D341Med (cell line): ENCODE measurements at places on chromosomes 12 and 14.

- DNase-seq: peak; percentile 43
Measured at GRCh38 chr12:124191024-124191359, 103.9 kb upstream of the RFLNA start.

DNA sequence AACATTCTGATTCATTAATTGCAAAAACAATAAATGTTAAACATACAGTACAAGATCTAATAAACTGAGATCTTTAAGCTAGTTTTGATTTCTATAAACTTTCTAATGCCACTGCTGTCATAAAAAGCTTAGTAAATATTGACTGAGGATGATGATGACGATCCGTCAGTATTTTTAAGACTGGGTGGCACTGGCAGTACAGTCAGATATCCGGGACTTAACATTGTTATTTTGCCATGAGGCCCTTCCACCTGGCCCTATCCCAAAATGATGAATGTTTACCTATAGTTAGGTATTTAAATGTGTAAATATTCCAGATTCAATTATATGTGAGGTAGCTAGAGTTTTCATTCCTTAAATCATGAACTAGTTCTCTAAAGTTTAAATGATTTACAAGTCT is 158.5 kb downstream of the FOXA1 start:
- no peak for DNase-seq

GRCh38 chr12:51009056-51009440 is 17.1 kb downstream of the SLC11A2 start:
- peak; percentile 57 for DNase-seq

DNA sequence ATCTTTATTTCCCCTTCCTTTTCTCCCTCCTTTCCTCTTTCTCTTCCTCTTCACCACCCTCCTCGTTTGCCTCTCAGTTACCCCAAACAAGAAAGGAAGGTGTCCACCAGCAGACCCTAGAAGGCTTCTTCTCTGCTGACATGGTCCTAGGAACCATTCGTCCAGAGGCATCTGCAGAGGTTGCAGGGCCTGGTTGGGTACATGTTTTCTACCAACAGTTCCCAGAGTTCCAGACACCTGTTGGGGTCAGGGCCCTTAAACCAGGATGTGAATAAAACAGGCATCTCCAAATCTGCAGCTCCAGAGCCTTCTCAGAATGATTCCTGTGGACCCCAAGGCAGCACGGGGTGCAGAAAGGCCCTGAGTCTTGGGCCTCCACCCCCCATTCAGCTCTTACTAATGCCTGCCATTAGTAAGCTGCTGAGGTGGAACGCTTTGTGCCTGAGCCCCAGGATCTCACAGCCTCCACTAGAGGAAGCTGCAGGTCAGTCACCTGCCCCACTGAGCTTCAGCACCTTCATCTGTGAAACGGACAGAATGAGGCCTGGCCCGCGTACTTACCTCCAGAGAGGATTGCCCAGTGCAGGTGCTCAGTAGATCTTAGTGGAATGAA is 130.4 kb downstream of the DICER1 start:
- no peak for DNase-seq
